ENCODE measurements at places on chromosomes 6 and 20.

DNA sequence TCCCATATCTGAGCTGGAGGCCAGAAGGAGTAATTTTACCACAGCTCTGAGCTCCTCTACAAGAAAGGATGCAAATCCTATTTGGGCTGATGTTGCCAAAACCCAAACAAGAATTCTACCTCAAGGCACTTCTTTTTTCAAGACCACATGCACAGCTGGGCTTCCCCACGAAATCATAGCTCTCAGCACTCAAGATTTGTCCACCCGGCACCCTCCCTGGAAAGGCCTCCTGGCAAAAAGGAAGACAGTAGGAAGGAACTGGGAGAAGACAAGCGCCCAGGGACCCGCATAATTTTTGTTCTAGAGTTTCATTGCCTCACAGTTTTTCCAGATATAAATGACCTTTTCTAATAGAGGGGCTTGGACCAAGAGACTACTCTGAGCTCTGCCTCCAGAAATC lies 90.5 kb downstream of the BANF2 start:
- DNase-seq, result no peak

DNA sequence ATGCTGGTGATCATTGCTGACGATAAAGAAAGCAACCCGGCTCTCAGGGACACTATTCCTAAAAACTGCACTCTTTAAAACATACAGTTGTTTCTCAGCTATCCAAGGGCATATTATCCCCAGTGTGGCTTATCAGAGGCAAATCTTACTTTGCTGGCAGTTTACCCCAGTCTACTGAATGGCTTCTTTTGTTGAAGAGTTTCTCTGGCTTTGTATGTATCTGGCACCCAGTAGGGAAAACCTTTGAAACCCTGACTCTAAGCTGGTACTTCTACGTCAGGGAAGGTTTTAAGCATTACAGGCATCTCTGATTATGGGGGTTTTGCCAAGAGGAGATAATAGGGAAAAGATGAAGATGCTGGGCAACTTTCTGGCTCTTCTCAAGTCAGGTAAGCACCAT lies 637.6 kb upstream of the CHD6 start:
- DNase-seq, result no peak

DNA sequence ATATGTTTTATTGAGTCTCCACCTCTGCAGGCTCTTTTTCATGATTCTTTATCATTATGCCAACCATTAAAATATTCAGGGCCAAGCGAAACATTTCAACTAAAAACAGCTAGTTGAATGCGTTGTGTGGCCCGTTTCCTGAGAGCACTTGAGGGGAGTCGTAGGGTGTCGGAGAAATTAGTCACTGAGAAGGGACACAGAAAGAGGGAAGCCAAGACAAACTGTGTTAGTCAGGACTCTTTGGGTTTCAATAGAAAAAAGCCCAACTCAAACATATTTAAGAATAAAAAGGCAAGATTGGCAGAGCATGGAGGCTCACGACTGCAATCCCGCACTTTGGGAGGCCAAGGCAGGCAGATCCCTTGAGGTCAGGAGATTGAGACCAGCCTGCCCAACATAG lies 58.9 kb downstream of the MAFB start:
- DNase-seq, result no peak

DNA sequence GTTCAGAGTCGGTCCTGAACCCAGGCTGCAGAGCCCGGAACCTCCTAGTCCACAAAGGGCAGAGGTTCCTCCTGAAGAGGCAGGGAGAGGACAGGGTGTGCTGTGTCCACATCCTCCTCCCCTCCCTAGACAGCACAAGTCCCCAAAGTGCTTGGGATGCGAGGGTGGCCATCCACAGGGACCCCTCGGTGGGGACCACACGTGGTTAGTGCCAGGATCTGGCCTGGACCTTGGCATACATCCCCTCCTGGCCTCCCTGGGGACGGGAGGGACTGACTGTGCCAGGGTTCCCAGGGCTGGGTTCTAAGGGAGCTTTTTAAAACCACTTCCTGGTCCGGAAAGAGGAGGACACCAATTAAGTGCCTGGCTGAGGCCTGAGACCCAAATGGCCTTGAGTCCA lies 63.2 kb downstream of the CTCFL start:
- DNase-seq, result no peak

DNA sequence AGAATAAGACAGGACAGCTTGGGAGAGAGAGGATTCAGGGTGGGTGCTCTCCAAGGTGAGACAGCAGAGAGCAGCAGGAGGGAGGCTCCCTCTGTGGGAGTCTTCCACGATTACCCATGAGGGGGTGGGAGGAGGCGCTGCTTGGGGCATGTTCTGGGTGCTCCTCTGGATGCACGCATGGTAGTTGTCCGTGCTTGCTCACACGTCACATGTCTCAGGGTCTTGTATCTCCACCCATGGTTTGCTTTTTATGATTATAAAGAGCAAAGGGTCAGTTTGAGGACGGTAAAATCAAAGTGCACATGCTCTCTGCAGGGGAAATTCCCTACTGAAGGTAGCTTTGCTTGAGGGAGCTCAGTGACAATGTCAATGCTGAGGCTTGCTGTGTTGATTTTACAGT lies 338.4 kb downstream of the THBS2 start:
- DNase-seq, result no peak

DNA sequence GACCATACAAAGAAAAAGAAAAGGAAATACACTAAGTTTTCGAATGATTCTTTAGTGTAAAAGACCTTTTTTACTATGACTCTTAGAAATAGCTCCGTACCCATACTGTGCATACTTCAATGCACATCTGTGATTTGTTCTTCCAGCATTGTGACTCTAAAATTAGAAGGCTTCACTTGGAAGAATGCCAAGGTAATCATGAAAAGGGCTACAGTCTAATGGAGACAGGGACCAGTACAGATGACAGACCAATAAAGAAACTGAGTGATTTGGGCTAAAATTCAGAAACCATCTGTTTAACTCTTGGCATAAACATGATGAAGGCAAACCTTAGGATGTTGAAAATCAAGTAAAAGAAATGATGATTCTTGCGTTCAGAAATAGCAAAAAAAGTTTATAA lies 46.3 kb downstream of the CYP39A1 start:
- no peak for DNase-seq

GRCh38 chr20:52410731-52411234 lies 219.2 kb upstream of the ZFP64 start:
- no peak for DNase-seq

- DNase-seq, result no peak
Measured at GRCh38 chr6:81736428-81736827, 16.1 kb downstream of the TENT5A start.

DNA sequence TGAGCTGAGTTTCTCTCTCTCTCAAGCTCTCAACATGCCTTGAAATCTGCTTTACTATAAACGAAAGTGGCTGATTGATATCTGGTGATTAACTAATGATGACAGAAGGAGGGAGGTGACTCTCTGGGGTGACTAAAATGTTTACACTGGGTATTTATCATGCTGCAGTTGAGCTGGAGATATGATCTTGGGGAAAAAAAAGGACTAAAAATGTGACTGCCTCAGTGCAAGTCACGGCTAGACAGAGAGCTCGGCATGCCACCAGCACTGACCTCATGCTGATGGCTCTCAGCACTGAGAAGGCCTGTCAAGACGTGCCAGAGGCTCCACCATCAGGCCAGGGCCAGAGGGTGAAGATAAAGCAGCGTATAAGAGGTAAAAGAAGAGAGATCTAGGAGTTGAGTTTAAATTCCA lies 103.1 kb upstream of the SPACA1 start:
- no peak for DNase-seq

DNA sequence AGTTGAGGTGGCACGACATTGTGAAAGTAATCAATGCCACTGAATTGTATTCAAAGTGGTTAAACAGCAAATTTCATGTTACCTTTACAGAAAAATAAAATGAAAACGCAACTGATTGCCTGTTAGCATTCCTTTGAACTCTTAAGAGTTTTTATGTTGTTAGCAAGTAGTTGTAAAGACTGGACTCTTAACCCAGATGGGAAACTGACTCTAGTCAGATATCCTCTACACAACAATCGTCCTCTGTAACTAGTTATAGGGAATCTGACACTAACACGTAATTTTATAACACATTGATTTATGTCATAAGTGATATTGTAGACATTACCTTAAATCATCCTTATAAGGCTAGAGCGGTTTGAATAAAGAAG lies 3.0 kb upstream of the FBXO9 start:
- DNase-seq, result no peak

DNA sequence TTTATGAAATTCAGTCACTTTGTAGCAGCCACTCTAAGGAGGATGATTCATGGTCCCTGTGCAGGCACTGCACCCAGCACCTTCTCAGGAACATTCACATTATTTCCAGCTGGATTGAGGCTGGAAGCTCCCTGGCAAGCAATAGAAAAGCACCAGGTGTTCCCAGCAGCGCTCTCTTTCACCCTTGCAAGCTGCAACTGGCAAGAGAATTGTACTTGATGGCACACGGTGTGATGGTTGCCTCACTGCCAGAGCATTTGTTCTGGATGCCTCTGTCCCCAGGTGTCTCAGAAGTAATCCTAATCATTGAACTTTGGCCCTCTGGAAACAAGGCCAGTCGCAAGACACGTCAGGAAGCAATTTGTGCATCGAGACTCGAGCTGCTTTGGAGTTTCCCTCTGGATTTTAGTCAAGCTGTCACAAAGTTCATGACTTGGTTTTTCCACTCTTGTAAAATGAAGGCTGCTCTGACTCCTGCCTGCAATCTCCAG lies 24.9 kb upstream of the PHACTR2 start:
- DNase-seq, result peak; percentile 13

GRCh38 chr6:42105156-42105648 lies 37.2 kb downstream of the C6orf132 start:
- DNase-seq, result no peak

- no peak for DNase-seq
Measured at GRCh38 chr6:167860550-167861226, 34.0 kb downstream of the AFDN start.

GRCh38 chr6:150765067-150765764 lies 100.3 kb upstream of the MTHFD1L start:
- DNase-seq, result no peak

DNA sequence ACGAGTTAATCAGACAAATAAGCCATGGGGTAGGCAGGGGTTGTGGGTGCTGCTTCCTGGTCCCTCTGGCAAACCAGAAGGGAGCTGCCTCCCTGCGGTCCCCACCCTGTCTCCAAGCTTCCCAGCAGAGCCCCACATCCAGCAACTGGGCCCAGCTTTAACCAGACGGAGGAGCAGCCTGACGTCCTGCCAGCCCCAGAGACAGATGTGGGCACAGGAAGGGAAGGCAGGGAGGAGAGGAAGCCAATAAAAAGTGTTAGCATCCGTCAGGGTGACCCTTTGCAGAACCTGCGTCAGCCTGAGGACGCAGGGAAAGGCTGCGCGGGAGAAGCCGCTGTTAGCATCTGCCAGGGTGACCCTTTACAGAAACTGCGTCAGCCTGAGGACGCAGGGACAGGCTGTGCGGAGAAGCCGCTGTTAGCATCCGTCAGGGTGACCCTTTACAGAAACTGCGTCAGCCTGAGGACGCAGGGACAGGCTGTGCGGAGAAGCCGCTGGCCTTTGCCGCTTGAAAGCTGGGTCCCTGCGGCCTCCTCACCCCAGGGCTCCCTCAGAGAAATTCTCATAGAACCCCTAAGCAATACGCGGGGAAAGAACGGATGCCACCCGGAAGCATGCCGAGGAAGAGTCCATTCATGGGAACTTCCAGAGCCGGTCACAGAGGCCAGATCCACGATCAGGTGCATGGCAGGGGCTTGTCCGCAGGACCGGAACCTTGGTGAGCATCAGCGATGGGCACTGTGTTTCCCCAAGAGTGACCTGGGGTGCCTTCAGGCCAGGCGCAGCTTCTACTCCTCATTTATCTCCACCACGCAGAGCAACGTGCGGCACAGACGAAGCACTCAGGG lies 15.9 kb downstream of the DLL1 start:
- no peak for DNase-seq

- DNase-seq, result no peak
Measured at GRCh38 chr6:32529697-32530430, at the start of gene HLA-DRB5. HLA-DRB5 (minus strand) TSS chr6:32530287; CDS start chr6:32530224, 63 bp downstream.
